ENCODE measurements at places on chromosomes 16 and 17.

GRCh38 chr16:27446721-27447120 lies 44.7 kb downstream of the IL21R start:
- no peak for DNase-seq

DNA sequence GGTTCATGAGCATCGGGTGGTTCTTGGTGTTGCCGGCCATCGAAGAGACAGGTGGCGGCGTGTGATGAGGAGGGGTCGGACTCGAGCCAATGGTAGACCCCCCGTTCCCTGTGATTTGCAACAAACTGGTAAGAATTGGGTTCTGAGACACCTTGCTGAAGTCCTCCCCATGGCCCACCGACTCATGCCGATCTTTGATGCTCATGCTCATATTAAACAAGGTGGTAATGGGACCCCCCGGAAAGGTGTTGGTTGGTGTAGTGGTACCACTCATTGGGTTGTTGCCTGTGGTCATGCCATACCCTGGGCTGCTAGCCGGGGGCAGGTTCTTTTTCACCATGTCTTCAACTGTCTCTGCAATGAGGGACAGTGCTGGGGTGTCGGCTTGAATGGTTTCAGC lies 8.9 kb upstream of the FBXL20 start:
- no peak for DNase-seq

DNA sequence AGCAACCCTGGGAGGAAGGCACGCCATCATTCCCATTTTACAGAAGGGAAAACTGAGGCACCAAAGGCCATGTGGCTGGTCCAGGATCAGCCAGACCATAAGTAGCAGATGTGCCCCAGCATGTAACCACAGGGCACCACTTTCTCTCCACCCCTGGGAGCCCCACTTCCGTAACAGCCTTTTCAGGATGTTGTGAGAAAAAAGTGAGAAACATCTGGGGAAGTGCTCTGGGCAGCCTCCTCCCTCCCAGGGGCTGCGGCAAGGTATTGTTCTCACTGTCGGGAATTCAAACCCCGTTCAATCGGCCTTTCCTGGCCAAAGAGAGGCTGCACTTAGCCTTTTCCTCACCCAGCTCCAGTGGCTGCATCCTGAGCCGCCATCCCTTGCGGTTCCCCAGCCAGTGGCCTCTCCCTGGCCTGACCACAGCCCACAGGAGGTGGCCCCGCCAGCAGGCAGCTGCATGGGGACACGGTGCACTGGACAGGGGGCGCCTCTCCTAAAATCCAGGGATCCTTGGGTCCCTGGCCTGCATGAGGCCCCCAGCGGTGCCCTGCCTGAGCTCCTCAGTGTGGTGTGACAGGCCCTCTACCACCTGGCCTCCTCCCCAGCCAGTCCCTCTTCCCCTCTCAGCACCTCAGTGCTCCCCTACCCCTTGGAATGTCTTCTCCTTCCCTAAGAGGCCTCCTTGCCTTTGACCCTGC lies 5.7 kb upstream of the CDH5 start:
- no peak for DNase-seq

DNA sequence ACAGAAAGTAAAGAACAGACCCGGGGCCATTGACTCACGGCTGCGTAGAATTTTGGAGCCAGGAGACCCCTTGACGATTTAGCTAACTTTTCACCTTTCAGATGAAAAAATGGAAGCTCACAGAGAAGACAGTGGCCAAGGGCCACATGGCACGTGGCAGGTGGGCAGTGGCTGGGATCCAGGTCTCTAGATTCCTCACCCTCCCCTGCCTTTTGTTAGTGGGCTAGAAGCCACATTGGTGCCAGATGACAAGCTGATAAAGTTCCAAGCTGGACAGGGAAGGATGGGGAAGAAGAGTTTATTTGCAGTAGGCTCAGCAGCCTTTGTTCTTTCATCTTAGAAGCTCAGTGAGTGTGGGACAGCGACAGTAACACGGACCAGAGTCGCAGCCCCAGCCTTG lies 105.8 kb downstream of the SPACA3 start:
- DNase-seq = no peak

DNA sequence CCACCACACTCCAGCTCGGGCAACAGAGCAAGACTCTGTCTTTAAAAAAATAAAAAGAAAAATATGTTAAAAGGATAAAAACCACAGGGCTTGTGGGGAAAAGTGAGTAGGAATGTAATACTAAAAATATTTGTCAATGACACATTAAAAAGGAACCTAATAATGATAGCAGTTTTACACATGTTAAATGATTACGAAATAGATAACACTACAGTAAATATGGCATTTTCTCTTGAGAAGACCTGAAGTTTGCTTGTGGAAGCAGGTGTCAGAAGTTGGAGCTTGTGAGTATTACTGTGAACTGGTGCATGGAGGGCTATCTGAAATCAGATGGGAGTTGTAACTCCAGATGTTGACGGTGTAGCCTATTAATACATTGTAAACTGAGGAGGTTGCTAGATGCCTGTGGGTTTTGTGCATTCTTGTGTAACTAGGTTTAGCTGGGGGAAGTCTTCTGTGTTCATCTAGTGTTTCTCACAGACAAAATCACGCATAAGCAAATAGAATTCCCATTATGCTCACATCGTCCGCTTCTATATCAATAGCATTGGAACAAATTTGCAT lies 44.2 kb upstream of the CLEC18A start:
- no peak for DNase-seq

DNA sequence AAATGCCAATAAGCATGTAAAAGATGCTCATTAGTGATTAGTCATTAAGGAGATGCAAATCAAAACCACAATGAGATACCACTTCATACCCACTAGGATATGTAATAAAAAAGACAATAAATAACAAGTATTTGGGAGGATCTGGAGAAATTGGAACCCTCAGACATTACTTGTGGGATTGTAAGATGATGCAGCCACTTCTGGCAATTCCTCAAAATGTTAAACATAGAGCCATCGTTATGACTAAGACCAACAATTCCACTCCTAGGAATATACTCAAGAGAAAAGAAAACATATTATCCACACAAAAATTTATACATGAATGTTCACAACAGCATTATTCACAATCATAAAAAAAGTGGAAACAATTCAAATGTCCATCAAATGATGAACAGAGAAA lies 336.2 kb upstream of the PMFBP1 start:
- DNase-seq = no peak

DNA sequence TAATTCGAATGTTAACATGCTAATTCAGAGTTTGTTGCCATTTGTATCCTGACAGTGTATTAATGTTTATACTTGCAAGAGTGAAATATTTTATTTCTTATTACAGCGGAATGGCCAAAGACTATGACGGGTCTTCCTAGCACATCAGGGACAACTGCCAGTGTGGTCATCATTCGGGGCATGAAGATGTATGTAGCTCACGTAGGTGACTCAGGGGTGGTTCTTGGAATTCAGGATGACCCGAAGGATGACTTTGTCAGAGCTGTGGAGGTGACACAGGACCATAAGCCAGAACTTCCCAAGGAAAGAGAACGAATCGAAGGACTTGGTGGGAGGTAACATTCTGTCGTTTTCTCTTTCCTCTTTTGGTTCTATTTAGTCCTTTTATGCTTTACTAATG lies 23.4 kb downstream of the PPM1D start:
- DNase-seq = no peak
